Activated naive CD8-positive, alpha-beta T cell treated with anti-CD3 and anti-CD28 coated beads, Interleukin-2, amount 10 ng/mL, durations not matched to agents 7 days and 5 days (primary cell): ENCODE measurements at places on chromosomes 13 and 19. TPM values are rescaled to one million over a fixed set of nuclear protein-coding genes. Genes with fewer than 3 reads are reported as not detected.
A peak's percentile ranks its signal among the peaks of the same experiment; 100 is the strongest.

DNA sequence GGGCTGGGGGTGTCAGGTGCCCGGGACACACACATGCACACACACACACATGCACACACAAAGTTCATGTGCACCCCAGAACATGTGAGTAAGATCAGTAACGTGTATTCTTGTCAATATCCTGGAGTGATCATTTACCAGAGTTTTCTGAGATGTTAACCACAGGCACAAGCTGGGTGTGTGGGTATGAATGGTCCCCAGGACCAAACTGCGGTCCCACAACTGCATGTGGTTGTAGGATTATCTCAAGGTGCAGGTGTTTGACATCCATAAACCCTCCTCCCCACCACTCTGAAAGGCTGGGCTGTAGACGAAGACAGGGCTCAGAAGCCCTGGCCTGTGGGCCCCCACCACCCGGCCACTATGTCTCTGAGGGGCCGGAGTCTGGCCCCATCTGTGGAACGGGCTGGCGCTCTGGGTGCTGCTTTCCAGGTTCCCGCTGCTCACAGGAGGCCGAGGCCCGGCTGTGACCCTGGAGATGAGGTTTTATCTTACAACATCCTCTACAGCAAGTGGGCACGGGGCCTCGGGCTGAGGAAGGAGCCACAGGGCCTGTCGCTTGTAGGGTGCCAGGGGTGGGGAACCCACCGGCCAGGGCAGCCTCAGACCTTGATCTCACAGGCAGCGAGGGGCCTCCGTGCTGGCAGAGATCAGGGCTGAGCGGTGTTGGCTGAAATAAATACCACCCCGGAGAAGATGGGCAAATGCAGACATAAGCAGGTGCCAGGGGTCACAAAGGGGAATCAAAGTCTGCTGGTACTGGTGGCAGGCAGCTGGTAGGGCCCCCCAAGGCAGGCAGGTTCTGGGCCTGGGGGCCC is 4.3 kb downstream of the F2RL3 start:
- peak overlapping the region; percentile 69 for H3K27ac ChIP-seq
- DNase-seq, result no peak
- H3K36me3 ChIP-seq, result no peaks in the 10 kb centered on the region

GRCh38 chr19:35439921-35440320 is 8.1 kb upstream of the FFAR2 start:
- H3K4me3 ChIP-seq, result no peak overlapping the region
- H3K27ac ChIP-seq, result no peak overlapping the region
- peaks cover 18% of the 10 kb centered on the region for H3K4me1 ChIP-seq
- no peak for DNase-seq

DNA sequence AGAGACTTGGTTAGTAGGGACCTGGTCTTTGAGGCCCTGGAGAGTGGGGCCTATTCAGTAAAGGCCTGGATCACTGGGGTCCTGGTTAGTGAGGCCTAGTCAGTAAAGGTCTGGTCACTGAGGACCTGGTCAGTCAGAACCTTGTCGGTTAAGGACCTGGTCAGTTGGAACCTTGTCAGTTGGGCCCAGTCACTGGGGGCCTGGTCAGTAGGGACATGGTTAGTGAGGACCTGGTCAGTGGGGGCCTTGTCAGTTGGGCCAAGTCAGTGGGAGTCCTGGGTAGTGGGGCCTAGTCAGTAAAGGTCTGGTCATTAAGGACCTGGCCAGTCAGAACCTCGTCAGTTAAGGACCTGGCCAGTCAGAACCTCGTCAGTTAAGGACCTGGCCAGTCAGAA is 43.2 kb upstream of the TPM4 start:
- no peak overlapping the region for H3K27ac ChIP-seq
- no peaks in the 10 kb centered on the region for H3K4me1 ChIP-seq
- no peaks in the 10 kb centered on the region for H3K27me3 ChIP-seq

DNA sequence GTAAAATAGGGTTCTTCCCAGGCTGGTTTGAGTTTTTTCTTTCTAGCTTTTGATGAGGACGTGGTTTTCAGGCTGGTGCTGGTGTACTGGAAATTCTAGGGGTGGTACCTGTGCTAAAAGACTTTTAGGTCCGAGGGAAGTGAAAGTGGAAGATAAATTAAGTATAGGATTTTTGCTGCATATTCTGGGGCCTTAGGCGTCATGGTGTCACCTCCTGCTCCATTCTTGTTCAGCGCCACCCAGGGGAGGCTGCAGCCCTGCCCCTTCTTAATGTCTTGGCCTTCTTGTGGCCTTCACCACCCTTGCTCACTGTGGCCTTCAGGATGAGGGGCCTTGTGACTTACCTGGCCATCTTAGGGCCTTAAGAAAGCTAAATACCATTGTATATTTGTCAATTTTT is 12.4 kb downstream of the ZNF552 start:
- no peak for DNase-seq
- peaks cover 30% of the 10 kb centered on the region for H3K4me1 ChIP-seq
- no peak overlapping the region for H3K4me3 ChIP-seq
- H3K36me3 ChIP-seq, result peaks cover 31% of the 10 kb centered on the region
- H3K27ac ChIP-seq, result no peak overlapping the region

CATSPERD gene
- not detected for total RNA-seq

- H3K27ac ChIP-seq, result peak overlapping the region; percentile 62
- DNase-seq, result peak; percentile 57
- H3K36me3 ChIP-seq, result no peaks in the 10 kb centered on the region
- peak overlapping the region; percentile 79 for H3K4me3 ChIP-seq
These were observed 102.1 kb downstream of the INSR start for GRCh38 chr19:7191946-7192691.

GRCh38 chr13:107585469-107586180 is 629.7 kb downstream of the LIG4 start:
- no peaks in the 10 kb centered on the region for H3K4me1 ChIP-seq
- H3K4me3 ChIP-seq, result no peak overlapping the region
- no peak overlapping the region for H3K27ac ChIP-seq
- no peaks in the 10 kb centered on the region for H3K27me3 ChIP-seq

DNA sequence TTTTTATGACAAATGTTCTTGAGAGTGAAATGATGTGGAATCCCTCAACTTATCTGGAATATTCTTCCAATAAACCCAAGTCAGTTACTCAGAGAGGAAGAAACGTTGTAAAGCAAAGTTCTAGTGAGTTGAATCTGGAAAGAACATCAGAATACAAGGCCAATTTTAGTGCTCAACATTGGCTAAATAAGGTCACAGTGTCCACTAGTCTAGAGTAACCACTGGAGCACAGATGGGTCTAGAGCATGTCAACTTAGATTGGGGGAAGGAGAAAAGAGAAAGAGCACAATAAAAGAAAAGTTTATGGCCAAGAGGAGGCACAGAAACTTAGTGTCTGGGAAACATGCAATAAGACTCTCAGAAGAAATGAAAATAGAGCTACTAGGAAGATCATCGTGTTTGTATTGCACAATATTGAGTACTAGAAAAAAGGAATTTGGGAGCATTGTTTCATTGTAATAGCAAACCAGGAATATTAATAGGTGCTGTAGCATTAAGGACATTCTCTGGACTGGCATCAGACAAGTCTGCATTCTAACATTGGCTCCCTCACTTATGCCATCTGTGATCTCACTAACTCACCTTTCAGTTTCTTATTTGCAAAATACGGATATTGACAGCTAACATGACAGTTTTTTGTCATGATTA is 1318.5 kb downstream of the PCDH9 start:
- no peak overlapping the region for H3K4me3 ChIP-seq
- DNase-seq, result no peak
- no peaks in the 10 kb centered on the region for H3K27me3 ChIP-seq
- no peaks in the 10 kb centered on the region for H3K4me1 ChIP-seq
